ENCODE measurements at places on chromosomes 2 and 18. TPM values are rescaled to one million over a fixed set of nuclear protein-coding genes. Genes with fewer than 3 reads are reported as not detected.

Gene MALL
- total RNA-seq = 143 TPM

Gene RNF152
- total RNA-seq = 0.13 TPM

Gene ASTL
- not detected for total RNA-seq

Gene TACR1
- total RNA-seq = 0.21 TPM

Gene LOXHD1
- total RNA-seq = not detected

Gene FHOD3
- 1.9 TPM for total RNA-seq

Gene MYO3B
- not detected for total RNA-seq

Gene FLACC1
- 0.46 TPM for total RNA-seq

Gene OSBPL1A
- 15.4 TPM for total RNA-seq

Gene PHLPP1
- 8.0 TPM for total RNA-seq

Gene TNP1
- total RNA-seq = not detected

Gene GALNT5
- total RNA-seq = 1.9 TPM

Gene ZAP70
- 0.12 TPM for total RNA-seq

Gene RBM44
- 0.30 TPM for total RNA-seq

Gene MATN3
- total RNA-seq = 17.8 TPM

Measured in A549 treated with Hydrocortisone at 1 μM for 4 hours (cell line).